ENCODE measurements at places on chromosomes 1 and 21.

- DNase-seq, result no peak
Observed at GRCh38 chr1:17672226-17672625, 82.9 kb upstream of the ACTL8 start.

DNA sequence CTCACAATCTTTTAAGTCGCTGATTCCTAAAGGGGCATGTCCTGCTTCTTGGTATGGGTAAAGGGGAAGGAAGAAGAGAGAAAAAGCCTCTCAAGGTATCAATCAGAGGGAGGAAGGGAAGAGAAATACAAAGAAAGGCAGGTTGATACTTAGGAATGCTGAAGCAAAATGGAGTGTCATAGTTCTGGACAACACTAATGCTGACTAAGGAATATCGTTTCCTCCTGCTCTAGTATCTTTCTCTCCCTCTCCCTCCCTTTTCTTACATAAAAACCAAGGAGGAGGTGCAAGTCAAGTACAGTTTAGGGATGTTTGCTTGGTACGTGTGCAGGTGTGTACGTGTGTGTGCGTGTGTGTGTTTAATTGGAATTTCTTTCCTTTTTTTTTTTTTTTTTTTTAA lies 44.9 kb upstream of the IL12RB2 start:
- no peak for DNase-seq

- DNase-seq, result no peak
Observed at GRCh38 chr1:11283151-11283550, 10.2 kb downstream of the UBIAD1 start.

- no peak for DNase-seq
Observed at GRCh38 chr21:36478941-36479340, 981 bp downstream of the CLDN14 start.

- no peak for DNase-seq
Observed at GRCh38 chr1:221778535-221779142, 36.8 kb upstream of the DUSP10 start.

GRCh38 chr1:78493451-78493850 lies 2.7 kb downstream of the PTGFR start:
- no peak for DNase-seq

DNA sequence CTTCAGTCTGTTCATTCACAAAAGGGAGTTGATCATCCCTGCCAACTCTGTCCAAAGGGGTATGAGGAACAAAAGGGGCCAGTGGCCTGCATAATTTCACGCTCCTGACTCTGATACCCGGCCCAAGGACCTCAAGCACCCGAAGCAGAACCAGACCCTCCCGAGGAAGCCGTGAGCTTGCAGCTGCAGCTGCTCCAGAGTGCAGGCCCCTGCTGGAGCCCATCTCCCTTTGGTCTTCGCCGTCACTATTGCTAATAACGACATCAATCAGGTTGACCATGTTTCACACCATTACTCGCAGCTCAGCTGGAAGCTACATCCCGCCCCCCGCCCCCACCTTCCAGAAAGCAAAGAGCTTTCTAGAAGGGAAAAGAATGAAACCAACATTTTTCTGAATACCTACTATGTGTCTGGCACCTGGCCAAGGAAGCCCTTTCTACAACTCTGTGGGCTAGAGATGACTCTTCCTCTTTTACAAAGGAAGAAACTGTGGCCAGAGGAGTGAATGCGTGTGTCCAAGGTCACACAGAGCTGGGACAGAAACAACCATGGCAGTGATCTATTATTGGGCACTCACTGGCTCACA lies 5.5 kb downstream of the NKAIN1 start:
- no peak for DNase-seq

- DNase-seq, result no peak
Observed at GRCh38 chr1:95179205-95179986, 54.6 kb upstream of the RWDD3 start.

DNA sequence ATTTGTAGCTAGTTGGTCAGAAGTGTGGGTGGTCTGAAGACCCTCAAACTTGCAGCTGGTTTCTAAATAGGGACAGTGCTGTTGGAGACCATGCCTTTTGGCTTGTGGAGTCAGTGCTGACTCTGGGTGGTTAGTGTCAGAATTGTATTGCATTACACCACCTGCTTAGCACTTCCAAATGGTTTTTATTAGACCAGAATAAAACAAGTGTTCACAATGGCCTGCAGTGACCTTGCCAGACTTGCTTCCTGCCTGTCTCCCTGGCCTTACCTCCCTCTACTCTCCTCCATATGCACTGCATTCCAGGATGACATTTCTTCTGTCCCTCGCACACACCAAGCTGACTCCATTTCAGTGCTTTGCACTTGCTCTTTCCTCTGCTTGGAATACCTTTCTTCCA lies 72.7 kb upstream of the CNIH3 start:
- DNase-seq, result no peak

DNA sequence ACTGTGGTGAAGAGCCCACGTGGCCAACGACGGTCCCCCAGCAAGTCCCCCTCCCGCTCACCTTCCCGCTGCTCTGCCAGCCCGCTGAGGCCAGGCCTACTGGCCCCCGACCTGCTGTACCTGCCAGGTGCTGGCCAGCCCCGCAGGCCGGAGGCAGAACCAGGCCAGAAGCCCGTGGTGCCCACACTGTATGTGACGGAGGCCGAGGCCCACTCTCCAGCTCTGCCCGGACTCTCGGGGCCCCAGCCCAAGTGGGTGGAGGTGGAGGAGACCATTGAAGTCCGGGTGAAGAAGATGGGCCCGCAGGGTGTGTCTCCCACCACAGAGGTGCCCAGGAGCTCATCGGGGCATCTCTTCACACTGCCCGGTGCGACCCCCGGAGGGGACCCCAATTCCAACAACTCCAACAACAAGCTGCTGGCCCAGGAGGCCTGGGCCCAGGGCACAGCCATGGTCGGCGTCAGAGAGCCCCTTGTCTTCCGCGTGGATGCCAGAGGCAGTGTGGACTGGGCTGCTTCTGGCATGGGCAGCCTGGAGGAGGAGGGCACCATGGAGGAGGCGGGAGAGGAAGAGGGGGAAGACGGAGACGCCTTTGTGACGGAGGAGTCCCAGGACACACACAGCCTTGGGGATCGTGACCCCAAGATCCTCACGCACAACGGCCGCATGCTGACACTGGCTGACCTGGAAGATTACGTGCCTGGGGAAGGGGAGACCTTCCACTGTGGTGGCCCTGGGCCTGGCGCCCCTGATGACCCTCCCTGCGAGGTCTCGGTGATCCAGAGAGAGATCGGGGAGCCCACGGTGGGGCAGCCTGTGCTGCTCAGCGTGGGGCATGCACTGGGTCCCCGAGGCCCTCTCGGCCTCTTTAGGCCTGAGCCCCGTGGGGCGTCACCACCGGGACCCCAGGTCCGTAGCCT lies 46.8 kb downstream of the TRIM11 start:
- DNase-seq, result no peak

- DNase-seq, result no peak
Observed at GRCh38 chr1:244970236-244970743, 105.9 kb upstream of the HNRNPU start.

DNA sequence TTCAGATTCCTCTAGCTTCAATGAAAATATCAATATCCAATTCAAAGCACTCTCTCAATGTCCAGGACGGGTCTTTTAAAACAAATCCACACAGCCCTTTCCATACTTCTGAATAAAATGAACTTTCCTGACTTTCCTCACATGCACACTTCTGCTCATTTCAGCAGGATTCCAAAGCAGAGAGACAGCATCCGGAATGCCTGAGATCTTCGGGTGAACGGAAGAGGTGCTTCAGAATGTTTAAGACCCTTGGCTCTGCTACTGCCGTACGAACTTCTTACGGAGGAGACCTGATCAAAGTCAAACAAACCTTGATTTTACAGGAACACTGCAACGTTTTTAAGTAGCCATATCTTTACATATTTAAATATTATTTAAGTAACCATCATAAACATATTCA lies 245.7 kb downstream of the PTBP2 start:
- no peak for DNase-seq

DNA sequence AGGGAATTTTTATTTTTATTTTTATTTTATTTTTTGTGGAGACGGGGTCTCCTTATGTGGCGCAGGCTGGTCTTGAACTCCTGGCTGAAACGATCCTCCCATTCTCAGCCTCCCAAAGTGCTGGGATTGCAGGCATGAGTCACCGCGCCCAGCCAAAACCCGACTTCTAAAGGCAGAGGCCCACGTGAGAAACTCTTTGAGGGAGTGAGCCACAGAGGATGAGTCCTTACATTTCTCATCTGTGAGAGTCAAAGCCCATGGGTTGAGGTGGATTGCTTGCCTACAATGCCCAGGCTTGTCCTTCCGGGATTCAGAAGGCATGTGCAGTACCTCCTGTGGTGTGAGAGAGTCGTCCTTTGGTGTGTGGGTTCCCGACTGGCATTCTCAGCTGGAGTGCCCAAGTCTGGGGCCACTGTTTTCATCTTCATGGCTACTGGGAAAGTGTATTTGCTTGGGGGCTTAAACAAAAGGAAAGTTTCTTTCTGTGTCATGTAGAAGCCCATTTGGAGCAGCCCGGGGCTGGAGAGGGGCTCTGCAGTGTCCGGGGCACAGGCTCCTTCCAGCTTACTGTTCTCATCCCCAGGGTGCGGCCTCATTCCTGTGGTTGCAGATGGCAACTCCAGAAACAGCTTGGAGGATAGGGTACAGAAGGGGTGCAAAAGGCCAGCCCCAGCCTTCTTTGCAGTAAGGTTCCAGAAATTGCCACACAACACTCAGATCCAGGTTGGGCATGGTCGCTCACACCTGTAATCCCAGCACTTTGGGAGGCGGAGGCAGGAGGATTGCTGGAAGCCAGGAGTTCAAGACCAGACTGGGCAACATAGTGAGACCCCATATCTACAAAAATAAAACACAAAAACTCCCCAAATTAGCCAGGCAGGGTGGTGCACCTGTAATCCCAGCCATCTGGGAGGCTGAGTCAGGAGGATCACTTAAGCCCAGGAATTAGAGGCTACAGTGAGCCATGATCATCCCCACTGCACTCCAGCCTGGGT lies 29.4 kb upstream of the CSF3R start:
- DNase-seq, result peak; percentile 96

- no peak for DNase-seq
Observed at GRCh38 chr1:82399093-82399492, 598.4 kb downstream of the ADGRL2 start.

GRCh38 chr1:36900128-36900527 lies 134.2 kb downstream of the GRIK3 start:
- no peak for DNase-seq

- no peak for DNase-seq
Observed at GRCh38 chr1:3352299-3352951, 102.0 kb upstream of the ARHGEF16 start.

- DNase-seq, result no peak
Observed at GRCh38 chr1:78668427-78668826, 18.8 kb downstream of the IFI44 start.

GRCh38 chr21:14273736-14274538 lies 58.0 kb downstream of the RBM11 start:
- no peak for DNase-seq

Data from keratinocyte (primary cell).